ENCODE measurements at places on chromosomes 4 and X.

GRCh38 chrX:17081511-17081910 is 135.1 kb downstream of the REPS2 start:
- DNase-seq = no peak

GRCh38 chr4:151488968-151489367 is 80.0 kb downstream of the FHIP1A start:
- no peak for DNase-seq

DNA sequence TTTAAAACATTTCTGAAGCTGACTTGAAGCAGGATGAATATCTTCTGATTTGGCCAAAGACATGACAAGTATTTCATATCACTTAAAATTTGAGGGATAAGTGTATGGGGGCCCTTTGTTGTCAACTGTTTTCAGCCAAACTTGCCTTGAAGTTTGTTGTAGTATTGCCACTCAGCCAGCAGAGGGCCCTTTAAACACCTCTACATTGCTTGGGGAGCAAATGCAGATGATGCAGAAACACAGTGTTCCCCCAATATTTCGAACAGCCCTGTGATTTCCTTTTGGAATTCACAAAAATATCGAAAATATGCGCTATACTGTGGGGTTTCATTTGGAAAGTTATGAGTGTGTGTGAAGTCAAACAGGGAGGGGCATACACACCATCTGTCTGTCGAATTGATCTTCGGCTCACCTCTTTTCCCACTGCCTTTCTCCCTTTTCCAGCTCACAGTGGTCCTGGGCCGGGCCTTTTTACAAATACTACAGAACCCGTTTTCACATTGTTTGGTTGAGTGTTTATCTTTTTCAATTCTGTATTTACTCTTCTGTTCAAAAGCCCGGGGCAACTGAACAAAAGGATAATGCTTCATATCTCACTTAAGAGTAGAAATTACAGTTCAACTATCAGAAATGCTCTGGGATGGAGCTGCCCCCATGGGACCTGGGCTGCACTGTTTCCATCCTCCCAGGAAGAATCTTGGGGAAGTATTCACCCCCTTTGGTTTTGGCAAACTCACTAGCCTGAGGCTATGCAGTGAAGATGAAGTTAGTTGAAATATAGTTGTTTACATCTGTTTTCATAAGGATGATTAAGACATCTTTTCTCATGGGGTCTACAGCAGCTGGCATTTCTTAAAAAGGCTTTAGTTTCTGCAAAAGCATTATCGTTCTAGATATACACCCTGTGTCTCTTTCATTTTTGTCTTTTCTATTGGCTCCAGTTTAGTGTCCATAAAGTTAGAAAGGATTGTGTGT is 137.6 kb downstream of the EGF start:
- peak; percentile 62 for DNase-seq

GRCh38 chrX:40013266-40014195 is 84.2 kb downstream of the BCOR start:
- DNase-seq = peak; percentile 12

GRCh38 chr4:117383468-117383867 is 298.1 kb upstream of the TRAM1L1 start:
- DNase-seq = no peak

DNA sequence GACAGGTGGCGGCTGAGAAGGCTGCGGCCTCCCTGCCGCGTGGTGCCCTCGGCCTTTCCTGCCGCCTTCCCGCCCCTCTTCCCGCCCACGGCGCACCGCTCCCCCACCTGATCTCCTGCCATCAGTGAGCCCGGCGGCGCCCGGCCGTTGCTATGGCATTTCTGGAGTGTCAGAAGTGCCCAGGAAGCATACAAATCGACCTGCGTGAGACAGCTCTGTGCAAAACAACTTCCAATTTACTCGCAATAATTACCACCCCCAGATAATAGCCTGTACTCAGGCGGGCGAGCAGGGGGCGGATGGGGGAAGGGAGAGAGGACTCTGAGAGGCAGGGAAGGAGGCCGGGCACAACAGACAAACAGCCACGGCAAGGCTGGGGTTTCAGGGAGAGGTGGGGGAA is 16.6 kb upstream of the ERCC6L start:
- DNase-seq = peak; percentile 45

DNA sequence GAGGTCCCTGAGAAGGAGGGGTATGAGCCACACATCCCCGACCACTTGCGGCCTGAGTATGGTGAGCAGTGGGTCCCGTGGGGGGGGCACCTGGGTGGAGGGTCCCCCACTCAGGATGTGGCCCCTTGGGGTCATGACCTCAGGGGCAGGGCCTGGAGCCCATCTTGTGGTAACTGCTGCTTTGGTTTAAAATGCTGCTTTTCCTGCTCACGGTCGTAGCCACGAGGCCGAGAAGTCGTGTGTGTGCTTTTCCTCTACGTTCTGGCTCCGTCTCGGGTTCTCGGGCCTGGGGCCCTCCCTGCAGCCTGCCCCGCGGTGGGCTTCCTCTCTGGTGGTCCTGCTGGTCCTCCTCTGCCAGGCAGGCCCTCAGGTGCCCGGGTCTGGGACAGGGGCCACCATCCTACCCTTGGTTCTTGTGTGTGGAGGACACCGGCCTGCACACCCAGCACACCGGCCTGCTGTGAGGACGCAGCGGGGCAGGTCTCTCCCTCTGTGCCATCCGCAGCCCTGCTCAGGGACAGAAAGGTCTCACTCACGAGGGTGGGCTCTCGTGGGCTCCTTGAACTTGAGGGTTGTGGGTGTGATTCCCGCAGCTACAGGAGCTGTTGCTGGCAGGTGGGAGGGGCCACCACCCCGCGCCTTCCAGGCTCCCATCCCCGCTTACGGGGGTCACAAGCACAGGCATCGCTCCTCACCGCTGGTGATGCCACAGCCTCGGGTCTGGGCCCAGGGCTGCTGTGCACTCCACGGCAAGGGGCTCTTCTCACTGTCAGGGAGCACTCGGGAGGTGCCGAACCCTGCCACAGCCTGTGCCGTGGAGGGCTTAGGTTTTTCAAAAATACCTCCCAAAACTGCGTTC is 19.6 kb downstream of the UVSSA start:
- DNase-seq = no peak

DNA sequence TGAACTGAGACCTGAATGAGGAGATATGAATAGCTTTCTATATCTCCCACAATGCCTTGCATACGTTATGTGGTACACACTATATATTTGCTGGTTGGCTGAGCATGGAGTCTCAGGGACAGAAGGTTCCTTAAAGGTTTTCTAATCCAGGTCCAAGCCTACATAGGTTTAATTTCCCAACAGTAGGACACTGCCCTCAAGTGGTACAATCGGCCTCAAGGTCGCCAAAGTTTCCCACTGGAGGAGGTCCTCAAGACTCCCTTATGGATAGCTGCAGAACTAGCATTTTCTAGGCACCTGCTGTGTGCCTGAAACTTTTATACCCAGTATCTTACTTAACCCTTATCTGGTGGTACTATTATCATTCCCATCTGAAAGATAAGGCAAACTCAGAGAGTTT is 21.0 kb upstream of the EFNB1 start:
- no peak for DNase-seq

GRCh38 chrX:32597777-32598176 is 613.6 kb downstream of the DMD start:
- no peak for DNase-seq

- no peak for DNase-seq
Measured at GRCh38 chr4:123673971-123674370, 277.4 kb downstream of the SPRY1 start.

DNA sequence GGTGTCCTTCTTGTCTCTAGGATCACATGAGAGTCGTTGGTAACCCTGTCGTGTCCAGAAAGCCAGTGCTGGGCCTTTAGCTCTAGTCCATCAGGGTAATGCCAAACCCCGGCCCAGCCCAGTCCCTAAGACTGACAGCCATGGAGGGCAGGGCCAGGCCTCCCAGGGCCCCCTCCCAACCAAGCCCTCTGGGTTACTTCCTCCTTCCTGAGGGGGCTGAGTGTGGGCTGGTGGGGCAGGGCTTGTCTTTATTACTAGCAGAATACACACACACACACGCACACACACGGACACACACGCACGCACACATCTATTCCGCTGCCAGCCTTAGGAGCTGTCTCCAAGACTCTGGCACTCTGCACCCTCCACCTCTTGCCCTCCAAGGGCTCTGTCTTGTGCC is 35.6 kb upstream of the CDKN2AIP start:
- no peak for DNase-seq

GRCh38 chr4:47155919-47156318 is 124.6 kb downstream of the GABRB1 start:
- no peak for DNase-seq

DNA sequence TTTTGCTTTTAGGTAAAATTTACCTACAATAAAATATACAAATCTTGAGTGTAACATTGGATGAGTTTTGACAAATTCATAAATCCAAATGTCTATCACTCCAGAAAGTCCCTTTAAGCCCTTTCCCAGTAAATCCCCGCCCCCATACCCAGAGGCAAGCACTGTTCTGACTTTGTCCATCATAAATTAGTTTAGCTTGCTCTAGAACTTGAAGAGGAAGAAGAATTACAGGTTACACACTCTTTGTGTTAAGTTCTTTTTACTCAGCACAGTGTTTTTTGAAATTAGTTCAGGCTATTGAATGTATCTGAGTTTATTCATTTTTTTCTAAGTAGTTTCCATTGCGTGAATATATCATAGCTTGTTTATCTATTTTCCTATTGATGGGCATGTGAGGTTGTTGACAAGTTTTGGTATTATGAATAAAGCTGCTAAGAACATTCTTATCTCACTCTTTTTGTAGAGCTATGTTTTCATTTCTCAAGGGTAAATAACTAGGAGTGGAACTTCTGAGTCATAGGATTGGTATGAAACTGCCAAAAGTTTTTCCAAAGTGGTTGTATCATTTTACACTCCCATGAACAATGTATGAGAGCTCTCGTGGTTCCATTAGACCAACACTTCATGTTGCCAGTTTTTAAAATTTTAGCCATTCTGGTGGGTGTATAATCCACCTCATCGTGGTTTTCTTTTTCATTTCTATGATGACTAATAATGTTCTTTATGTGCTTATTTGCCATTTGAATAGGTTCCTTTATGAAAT is 22.4 kb upstream of the HPSE start:
- DNase-seq = no peak

DNA sequence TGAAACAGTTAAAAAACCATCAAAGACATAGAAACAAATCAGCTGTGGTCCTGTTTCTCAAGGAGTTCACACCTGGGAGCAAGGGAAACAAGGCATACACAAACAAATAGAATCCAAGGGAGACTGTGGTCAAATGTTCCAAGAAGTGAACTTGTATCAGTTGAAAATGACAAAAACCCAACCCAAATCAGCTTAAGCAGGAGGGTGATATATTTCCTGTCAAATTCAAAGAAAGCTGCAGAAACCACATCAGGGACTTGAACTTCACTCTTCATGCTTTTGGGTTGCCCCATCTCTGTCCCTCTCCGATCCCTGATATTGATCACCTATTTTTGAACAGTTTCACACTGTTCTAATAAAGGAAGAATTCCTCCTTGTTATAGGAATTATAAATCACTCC is 148.6 kb upstream of the FMR1 start:
- no peak for DNase-seq

GRCh38 chr4:123516576-123516975 is 120.0 kb downstream of the SPRY1 start:
- no peak for DNase-seq

DNA sequence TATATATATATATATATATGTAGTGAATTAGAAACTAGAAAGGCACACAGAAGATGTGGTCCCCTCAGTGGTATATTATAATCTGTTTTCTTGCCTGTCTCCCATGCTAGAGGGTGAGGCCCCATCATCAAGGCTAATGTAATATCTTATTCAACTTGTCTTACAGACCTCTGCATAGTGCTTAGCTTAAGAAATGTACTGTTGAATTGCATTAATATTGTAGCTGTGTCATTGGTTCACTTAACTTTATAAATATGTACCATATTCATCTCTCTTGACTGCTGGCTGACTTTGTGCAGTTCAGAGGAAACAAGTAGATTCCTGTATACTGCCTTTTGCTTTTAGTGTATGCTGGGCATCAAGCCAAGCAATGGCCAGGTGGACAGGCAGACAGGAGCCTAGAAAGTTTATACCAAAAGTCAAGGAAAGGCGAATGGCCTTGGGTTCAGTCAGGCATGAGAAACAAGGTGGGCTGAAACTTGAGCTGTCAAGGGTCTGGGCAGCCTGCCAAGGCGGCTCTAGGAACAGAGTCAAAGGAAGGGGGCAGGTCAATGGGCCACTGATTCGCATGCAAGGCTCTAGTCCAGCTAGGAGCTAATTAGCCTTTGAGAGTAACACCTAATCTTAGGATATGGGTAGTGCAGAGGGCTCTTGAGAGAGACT is 78.8 kb upstream of the LEF1 start:
- peak; percentile 69 for DNase-seq

- no peak for DNase-seq
Measured at GRCh38 chrX:138057883-138058282, 492.0 kb downstream of the ZIC3 start.

GRCh38 chr4:111789901-111790640 is 355.2 kb upstream of the FAM241A start:
- no peak for DNase-seq

DNA sequence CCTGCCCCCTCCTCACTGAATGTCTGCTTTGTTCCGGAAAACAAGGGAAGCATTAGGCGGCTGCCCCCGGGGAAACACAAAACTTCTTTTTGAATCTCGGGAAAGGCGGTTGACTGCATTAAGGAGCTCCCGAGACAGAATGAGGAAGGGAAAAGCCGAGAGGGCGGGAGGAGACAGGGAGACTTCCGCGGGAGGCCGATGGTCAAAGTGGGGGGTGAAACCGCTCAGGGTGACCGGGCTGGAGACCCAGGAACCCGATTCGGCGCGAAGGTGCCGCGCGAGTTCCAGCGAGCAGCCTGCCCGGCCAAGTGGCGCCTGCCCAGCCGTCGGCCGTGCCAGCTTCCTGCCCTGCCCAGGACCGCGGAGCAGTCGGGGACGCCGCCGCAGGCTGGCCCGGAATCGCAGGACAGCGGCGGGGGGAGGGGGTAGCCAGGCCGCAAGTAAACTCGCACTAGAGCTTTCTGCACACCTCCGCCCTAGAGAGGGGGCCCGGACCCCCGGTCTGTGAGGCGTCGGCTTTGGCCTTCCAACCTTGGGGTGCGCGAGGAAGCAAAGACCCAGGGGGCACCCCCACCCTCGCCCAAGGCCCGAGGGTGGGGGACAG is 55.1 kb upstream of the BCOR start:
- DNase-seq = no peak

DNA sequence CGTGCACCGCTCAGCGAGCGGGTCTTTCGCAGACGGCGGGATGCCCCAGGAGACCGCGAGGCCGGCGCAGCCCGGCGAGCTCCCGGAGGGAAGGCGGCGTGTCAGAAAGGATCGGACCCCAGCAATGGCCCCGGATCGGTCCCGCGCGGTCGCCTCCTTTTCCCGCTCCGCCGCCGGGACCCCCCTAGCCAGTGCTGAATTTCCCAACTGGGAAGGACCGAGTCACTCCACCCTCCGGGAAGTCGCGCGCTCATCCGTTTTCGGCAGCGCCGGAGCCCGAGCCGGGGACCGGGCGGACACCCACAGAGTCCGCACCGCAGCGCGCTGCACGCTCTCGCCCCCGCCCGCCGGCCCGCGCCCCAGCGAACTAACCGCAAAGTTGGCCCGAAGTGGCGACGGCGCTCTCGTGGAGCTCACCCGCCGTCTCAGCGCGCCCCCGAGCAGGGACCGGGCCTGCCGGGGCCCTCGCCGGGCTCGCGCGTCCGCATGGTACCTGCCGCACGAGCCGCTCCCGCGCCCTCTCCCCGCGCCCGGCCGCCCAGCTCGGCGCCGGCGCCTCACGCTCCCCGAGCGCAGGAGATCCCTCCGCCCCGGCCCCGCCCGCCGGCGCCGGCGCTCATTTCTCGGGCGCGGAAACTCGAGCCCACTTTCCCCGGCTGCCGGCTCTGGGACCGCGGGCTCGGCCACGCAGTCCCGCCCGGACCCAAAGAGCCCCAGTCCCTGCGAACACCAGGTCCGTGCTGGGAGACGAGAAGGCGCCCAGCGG is at the start of gene FAT1:
FAT1 (minus strand) TSS at position 565 of the 766 bp plus-strand sequence. CDS start 14,029 bp downstream, outside the sequence.
- DNase-seq = peak; percentile 82
